Kidney tubule cell (primary cell): ENCODE measurements at places on chromosomes 6 and 20.
A peak's percentile ranks its signal among the peaks of the same experiment; 100 is the strongest.

GRCh38 chr20:52958211-52958610 lies 13.9 kb upstream of the TSHZ2 start:
- peak; percentile 56 for DNase-seq

DNA sequence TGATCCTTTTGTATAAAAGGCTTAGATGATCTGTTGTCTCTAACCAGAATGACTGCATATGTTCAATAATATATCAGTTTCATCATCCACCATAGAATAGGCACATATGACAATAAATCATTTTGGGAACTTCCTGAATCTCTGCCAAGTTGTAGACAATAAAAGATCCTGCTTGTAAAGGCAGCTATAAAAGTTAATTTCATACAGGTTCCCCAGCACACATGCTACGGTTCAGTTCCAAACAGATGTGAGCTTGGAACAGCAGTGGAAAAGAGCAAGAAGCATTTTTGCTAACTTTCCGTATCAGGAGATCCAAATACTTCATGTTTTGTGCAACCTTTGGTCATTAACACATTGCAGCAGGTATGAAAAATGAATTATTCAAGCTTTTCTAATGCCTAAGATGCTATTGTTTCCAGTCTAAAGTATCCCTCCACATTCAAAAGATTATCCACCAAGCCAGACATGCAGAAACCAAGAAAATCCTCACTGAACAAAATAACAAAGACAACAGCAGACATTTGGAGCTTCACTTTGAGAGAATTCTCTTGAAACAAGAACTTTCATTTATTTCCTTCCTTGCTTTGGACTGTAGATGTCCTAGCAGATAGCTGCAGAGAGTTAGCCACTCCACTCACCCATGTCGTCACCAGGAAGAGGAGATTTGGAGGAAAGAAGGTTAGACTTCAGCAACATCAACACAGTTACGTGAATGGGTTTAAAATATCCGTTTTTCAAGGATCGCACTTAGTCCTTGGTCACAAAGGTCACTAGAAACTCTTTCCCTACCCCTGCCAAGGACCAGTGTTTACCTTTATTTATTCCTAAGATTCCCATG lies 453.5 kb upstream of the JARID2 start:
- DNase-seq = no peak

DNA sequence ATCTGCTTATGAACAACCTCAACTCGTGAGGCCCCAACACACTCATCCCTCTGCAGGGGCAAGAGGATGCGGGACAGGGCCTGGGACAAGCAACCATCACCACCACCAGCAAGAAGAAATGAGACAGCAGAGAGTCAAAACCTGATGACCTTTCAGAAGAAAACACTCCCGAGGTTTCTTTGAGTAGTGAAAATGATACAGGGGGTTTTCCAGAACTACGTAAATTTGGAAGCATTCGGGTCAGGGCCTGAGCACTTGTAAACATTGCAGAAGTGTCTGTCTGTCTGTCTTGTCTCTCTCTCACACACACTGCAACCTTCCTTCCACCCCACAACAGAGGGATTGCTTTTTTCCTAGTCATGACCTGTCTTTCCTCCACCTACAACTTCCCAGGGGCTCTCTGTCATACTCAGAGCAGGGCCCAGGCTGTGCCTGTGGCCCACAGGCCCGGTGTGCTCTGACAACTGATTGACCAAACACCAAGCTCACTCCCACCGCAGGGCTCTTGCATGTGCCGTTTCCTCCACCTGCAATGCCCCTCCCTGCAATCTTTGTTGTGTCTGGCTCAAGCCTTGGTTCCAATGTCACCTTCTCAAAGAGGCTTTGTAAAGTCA lies 90.9 kb downstream of the BMP7 start:
- DNase-seq = no peak

DNA sequence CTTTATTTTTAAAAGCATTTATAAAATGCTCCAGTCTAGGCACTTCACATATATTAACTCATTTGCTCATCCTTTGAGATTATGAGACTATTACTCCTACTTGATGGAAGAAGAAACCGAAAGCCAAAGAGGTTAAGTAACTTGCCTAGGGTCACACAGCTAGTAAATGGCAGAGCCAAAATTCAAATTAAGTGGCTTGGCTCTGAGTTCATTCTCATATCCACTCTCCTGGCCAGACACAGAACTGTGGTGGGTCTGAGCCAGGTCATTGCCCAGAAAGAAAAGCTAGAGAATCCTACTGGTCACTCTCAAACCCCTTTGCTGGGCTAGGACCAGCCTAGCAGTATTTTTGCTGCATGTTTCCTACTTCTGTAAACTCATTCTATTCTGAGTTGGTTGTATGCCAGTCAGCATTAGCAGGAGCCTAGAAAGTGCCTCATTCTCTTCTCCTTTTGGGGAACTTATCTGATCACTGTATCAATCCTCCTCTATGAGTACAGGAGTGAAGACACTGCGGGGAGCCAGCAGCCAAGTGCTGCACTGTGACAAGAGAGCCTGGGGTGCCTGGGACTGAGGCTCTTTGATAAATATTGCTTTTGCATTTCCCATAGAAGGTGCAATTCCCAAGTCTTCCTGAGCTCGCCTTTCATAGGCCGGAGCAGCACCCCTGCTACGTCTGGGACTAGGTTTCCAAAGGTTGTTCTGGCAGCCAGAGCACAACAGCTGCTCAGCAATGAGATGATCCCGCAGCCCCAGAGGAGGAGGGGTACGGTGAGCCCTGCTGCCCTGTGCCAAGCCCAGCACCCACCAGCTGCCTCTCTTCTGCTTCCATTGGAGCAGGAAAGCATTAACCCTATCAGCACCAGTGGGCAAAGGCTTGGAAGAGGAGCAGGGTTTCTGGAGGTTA lies 728.3 kb downstream of the MAFB start:
- DNase-seq = no peak

- DNase-seq = no peak
These were observed 14.8 kb downstream of the CDS2 start for GRCh38 chr20:5141615-5142014.

DNA sequence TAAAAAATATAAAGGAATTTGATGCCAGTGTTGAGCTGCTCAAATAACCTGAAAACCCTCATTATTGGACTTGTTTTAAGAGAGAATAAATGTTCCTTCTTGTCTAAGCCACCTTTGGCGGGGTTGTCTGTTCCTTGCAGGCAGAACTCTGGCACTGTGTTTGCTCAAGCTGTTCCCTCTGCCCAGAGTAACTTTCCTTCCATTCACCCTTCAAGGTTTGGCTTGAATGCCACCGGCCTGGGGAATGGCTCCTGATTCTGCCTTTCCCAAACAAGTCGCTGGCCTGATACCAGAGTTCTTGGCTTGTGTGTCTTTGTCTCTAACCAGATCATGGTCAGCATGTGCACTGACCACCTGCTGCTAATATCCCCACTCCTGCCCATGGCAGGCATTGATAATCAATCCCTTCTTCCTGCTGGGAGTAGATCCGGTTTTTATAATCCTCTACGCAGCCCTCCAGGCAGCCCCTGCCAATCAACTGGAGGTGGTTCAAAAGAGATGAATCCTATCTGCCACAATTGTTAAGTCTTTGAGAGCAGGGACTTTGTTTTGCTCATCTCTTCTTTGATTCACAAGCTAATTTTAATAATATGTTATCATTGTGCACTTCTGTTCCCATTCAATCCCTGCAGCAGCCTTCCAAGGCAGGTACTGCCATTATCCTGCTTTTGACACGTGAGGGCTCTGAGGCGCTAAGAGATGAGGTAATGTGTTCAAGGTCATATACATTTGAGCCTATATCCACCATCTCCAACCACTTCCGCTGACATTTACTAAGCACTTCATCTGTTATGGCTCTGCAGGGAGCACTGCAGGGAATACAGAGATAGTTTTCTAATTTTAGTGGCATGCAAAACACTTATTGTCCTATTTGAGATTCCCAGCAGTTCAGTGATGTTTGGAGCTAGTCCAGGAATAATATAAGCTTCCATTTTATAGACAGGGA lies 3.1 kb upstream of the CCM2L start:
- DNase-seq = no peak

GRCh38 chr6:89527634-89528033 lies 94.7 kb downstream of the ANKRD6 start:
- peak; percentile 65 for DNase-seq

- no peak for DNase-seq
These were observed 26.5 kb upstream of the DACT2 start for GRCh38 chr6:168345896-168346754.

GRCh38 chr20:20498076-20498861 lies 130.4 kb downstream of the INSM1 start:
- no peak for DNase-seq
